ENCODE measurements at places on chromosomes 6 and 20.

GRCh38 chr20:43549416-43550065 is 9.3 kb upstream of the SGK2 start:
- no peak for DNase-seq

GRCh38 chr6:141140905-141141304 is 991.8 kb upstream of the GJE1 start:
- no peak for DNase-seq

DNA sequence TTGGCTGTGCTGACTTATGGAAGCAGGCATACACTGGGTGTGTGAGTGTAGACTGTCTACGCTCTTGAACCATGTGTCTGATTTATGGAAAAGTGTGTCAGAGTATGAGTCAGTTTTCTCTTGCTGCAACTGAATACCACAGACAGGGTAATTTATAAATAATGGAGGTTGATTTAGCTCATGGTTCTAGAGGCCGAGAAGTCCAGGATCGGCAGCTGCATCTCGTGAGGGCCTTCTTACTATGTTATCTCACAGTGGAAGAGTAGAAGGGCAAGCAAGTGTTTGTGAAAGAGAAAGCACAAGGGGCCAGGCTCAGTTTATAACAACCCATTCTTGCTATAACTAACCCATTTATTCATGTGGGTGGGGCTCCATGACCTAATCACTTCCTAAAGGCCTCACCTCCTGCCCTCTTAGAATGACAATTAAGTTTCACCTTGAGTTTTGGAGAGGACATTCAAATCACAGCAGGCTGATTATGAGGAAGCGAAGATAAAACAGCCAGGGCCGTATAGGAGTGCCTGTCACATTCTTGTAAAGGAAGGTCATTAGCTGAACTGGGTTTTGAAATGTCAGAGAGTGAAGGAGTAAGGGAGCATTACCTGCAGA is 6.7 kb downstream of the GPR31 start:
- DNase-seq: peak; percentile 50

GRCh38 chr20:44143936-44144335 is 43.1 kb downstream of the JPH2 start:
- no peak for DNase-seq

GRCh38 chr6:24480705-24481104 is 8.7 kb downstream of the GPLD1 start:
- no peak for DNase-seq

Measured in ELF-1 (cell line).